T-helper 17 cell (primary cell): ENCODE measurements at places on chromosomes 12 and 14. TPM values are rescaled to one million over a fixed set of nuclear protein-coding genes. Genes with fewer than 3 reads are reported as not detected.

The KRT82 gene
- not detected for total RNA-seq

GRCh38 chr12:96015672-96016071 lies 19.5 kb upstream of the HAL start:
- H3K4me3 ChIP-seq = no peak overlapping the region
- no peaks in the 10 kb centered on the region for H3K27me3 ChIP-seq
- H3K4me1 ChIP-seq = no peaks in the 10 kb centered on the region
- no peak overlapping the region for H3K27ac ChIP-seq
- DNase-seq = no peak

GRCh38 chr14:61065656-61066055 lies 84.6 kb downstream of the SLC38A6 start:
- no peak overlapping the region for H3K27ac ChIP-seq
- peaks cover 5% of the 10 kb centered on the region for H3K36me3 ChIP-seq
- H3K4me3 ChIP-seq = no peak overlapping the region
- H3K27me3 ChIP-seq = no peaks in the 10 kb centered on the region
- no peaks in the 10 kb centered on the region for H3K4me1 ChIP-seq

GRCh38 chr14:71712478-71712877 lies 219.8 kb upstream of the RGS6 start:
- H3K27ac ChIP-seq = no peak overlapping the region
- H3K36me3 ChIP-seq = peaks cover 7% of the 10 kb centered on the region
- no peaks in the 10 kb centered on the region for H3K27me3 ChIP-seq
- no peak overlapping the region for H3K4me3 ChIP-seq
- H3K4me1 ChIP-seq = peaks cover 8% of the 10 kb centered on the region

GRCh38 chr14:91998667-91999570 lies 40.9 kb downstream of the TRIP11 start:
- H3K4me1 ChIP-seq = peaks cover 32% of the 10 kb centered on the region
- H3K4me3 ChIP-seq = peak overlapping the region; percentile 55
- H3K27ac ChIP-seq = peak overlapping the region; percentile 78
- no peak for DNase-seq
